ENCODE measurements at places on chromosomes 4 and X. TPM values are rescaled to one million over a fixed set of nuclear protein-coding genes. Genes with fewer than 3 reads are reported as not detected.

PRR27 gene
- 0.05 TPM for polyA plus RNA-seq

C1QTNF7 gene
- polyA plus RNA-seq = 0.94 TPM

VSIG1 gene
- 1.4 TPM for polyA plus RNA-seq

GRCh38 chrX:132565273-132565672 lies 76.4 kb upstream of the MBNL3 start:
- DNase-seq = no peak

CCSER1 gene
- polyA plus RNA-seq = 2.0 TPM

GRCh38 chrX:119477812-119478232 lies 9.6 kb downstream of the SLC25A5 start:
- no peak for DNase-seq

DNA sequence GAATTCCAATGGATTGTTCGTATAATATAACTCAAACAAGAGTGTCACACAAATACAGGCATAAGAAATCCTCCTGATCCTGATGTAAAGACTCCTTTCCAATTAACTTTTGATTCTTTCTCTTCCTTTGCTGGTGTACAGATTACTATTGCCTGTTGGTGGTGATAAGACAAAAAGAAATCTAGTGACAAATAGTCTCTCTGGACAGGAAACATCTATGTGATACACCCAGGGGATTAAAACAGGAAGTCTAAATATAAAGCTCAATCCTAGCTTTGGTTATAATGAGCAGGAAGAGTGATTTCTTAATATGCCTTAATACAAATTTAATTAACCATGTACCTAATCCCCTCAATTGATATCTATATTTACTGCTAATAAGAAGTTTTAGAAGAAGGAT lies 45.1 kb downstream of the ARHGEF6 start:
- no peak for DNase-seq

GRCh38 chrX:11244636-11245035 lies 48.6 kb upstream of the AMELX start:
- no peak for DNase-seq

FHDC1 gene
- polyA plus RNA-seq = 2.8 TPM

GRCh38 chrX:134460005-134460861 lies at the start of gene HPRT1:
HPRT1 (plus strand) TSS chrX:134460165; CDS start chrX:134460312, 147 bp downstream.
- peak; percentile 52 for DNase-seq

GRCh38 chrX:66110112-66110511 lies 53.9 kb upstream of the HEPH start:
- DNase-seq = no peak

SRPK3 gene
- polyA plus RNA-seq = 0.75 TPM

DNA sequence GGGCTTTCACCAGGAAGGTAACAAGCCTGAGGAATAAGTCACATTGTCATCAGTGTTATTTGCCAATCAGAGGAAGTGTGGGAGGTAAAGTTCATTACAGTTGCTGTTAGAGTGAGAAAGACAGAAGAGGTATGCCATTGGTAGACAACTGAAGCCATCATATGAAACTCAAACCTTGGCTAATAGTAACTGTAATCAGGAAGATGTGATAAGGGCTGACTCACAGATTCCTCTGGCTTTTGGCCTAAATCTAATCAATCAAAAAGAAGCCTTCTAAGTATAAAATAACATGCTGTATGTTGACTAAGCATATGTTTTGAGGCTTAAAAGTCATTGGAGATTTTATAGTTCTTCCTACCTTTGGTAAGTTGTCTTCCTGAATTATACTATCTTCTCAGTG lies 242.8 kb downstream of the PCDH7 start:
- no peak for DNase-seq

- no peak for DNase-seq
These were observed at the start of gene KLF8 for GRCh38 chrX:56232221-56233082. KLF8 (plus strand) TSS chrX:56232356; CDS start chrX:56233335, 979 bp downstream.
